ENCODE measurements at places on chromosomes 6 and 20.

DNA sequence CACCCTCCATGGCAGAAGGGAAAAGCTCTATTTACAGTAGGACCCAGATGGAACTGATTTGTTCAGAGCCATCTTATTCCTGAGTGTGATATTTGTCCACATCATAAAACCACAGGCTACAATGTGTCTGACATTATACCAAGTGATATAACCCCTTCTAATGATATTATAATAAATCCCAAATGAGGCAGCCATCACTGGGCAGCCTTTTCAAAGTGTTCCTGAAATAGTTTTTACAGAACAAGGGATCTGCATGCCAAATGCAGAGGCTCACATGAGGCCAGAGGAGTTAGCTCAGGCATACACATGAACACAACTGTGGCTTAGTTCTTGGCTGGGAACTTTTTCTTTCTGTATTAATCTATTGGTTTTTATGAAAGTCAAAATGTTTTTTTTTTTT lies 207.7 kb downstream of the MAFB start:
- DNase-seq: no peak

GRCh38 chr6:34524971-34525370 lies 31.2 kb downstream of the SPDEF start:
- no peak for DNase-seq

- no peak for DNase-seq
Measured at GRCh38 chr6:134719911-134720310, 230.0 kb downstream of the ALDH8A1 start.

- DNase-seq: peak; percentile 78
Measured at GRCh38 chr6:34414999-34415858, 10.6 kb downstream of the RPS10 start.

GRCh38 chr20:17024513-17025119 lies 202.2 kb upstream of the PCSK2 start:
- no peak for DNase-seq

GRCh38 chr20:36541227-36541767 lies at the start of gene MYL9:
MYL9 (plus strand) TSS chr20:36541519; CDS start chr20:36544885, 3,366 bp downstream.
- DNase-seq: peak; percentile 20

DNA sequence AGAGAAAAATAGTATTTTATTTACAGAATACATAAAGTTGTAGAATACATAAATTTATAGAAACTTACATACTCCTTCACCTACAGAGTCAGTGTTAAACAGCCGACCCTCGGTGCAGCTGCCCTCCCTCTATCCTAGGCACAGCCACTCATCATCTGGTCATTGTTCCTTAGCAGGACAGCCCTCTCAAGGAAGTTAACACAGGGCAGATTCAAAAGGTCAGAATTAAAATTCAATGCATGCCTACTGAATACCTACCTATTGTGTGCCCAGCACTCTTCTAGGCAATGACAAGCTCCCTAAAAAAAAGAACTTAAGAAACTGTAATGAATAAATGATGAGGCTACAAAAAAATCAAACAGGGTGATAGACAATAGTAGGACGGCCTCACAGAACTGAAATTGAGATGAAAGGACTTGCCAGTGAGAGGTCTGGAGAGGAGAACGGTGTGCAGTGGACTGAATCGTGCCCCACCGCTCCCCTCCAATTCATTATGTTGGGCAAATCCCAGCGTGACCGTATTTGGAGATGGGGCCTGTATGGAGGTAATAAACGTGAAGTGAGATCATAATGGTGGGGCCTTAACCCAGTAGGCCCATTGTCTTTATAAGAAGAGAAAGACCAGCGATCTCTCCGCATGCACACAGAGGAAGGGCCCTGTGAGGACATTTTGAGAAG lies 326.0 kb downstream of the PACRG start:
- no peak for DNase-seq

DNA sequence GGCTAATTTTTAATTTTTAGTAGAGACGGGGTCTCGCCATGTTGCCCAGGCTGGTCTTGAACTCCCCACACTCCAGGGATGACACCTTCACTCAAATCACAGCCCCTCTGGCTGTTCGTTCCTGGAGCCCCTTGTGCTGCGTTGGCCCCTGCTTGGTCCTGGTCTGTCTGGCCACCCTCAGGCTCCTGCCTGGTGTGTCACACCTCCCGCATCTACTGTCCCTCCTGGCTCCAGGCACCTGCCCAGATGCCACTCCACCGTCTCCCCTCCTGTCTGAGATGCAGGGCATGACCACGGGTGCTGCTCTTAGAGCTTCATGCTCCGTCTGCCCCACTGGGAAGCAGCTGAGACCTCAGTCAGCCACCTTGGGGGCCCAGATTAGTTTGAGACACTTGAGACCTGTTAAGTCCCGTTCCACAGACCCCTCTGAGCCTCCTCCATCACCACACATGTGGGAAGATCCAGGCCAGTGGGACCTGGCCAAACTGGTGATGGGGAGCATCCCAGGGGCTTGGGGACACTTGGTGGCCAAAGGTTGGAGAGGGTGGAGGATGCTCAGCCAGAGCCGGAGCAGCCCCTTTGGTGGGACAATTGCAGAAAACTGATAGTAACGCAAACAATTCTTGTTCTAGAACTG lies 21.9 kb upstream of the NPBWR2 start:
- DNase-seq: no peak

GRCh38 chr6:151388997-151389617 lies 2.3 kb downstream of the ZBTB2 start:
- no peak for DNase-seq

DNA sequence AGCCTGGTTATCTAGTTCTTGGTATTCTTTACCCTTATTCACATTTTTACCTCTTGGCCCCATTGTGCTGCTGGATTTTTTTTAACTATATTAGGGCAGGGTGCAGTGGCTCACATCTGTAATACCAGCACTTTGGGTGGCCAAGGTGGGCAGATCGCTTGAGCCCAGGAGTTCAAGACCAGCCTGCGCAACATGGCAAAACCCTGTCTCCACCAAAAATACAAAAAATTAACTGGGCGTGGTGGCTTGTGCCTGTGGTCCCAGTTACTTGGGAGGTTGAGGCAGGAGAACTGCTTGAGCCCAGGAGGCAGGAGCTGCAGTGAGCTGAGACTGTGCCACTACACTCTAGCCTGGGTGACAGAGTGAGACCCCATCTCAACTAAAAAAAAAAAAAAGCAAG lies 12.2 kb upstream of the TAF8 start:
- DNase-seq: no peak

GRCh38 chr6:88422831-88423230 lies 256.7 kb upstream of the CNR1 start:
- DNase-seq: no peak

DNA sequence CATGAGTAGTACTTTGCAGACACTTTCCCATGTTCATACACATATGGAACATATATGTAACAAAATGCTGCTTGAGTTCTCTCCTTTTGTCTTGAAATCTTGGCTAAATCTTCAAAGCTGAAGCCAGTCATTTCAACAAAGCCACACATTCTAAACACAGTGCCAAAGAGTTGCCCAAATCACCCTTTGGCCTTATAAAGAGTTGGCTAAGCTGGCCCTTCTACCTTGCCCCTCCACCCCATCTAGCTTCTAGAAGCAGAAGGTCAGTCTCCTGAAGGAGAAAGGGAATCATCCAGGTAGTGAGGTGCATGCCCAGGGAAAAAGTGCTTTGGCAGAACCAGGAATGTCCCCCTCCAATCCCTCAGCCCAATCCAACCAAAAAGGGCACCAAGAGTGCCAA lies 58.3 kb downstream of the ALDH8A1 start:
- no peak for DNase-seq

DNA sequence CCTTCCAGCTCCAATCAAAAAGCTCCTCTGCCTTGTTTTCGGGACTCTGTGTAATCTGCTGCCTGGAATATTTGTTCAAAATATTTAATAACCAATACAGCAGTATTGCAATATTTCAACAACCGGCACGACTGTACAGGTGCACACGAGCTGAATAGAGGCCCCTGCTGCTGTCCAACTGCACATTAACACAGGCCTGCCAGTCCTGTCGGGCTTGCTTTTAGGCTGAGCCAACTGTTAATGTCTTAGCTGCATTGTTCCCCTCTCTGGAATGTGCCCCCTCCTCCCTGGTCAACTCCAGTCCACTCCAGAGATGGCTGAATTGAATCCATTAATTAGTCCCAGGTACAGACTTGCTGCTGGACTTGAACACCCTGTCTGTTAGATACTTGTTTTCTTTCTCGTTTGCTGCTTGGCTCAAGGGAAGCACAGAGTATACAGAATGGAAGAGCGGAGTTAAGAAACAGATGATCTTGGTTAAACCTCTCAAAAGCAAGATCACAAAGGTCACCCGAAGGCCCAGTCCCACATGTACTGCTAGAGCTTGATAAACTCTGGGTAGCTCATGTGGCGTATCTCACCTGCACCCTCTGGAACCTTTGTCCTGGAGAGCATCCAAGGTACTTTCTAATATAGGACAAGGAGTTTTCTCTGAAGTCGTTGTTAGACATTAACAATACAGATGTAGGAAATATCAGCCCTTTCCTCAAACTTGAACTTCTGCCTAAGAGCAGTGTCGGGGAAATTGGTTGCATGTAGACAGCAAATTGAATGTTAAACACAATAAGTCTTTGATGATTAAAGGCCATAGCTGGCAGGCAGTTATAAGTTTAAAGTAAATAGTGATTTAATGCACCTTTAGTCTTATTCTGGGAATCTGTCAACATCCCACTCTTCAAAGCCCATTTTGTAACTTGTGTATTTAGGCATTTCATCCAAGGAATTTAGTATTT lies 31.9 kb downstream of the SHLD1 start:
- DNase-seq: no peak

DNA sequence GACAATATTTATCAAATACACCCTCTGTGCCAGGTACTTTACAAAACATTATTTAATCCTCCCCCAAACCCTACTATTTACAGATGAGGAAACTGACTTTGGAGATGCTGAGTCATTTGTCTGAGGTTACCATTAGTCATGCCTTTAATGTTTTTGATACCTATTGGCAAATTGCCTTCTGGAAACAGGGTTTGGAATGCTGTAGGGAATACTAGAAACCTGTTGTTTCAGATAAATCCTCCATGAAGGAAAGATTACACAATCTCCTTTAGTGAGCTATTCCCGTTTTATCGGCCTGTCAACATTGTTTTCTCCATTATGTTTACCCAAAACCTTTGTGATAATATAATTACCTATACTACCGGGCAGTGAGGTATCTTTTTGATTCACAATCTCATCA lies 93.6 kb upstream of the ADGRF1 start:
- DNase-seq: peak; percentile 17

DNA sequence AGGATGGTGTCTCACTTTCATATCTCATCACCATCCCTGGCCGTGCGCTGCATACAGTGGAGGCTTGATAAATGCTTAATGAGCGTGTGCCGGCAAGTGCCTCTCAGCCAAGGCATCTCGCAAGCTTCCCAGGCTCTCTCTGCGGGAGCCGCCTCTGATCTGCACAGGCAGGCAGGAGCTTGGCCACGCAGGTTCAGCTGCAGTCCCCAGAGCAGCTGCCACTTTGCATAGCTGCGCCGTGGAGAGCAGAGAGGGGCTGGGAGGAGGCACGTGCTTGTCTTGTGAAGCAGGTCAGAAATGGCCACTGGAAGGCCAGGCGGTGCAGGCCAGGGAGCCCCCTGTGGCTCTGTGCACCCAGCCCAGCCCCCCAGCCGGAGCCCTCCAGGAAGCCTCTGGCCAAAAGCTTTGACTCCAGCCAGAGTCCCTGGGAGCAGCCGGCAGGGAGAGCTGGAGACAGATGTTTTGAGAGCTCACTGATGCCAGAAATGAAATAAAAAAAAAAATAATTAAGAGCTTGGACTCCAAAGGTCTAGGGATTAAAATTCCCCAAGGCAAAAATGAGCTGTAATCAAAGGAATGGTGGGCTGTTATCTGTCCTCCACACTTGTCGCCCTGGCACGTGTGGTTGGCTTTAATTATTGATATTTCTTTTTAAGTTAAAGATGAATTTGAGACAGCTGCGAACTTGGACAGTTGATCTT lies 377.0 kb downstream of the CDH4 start:
- DNase-seq: no peak

- DNase-seq: no peak
Measured at GRCh38 chr6:161374971-161375873, 101.4 kb upstream of the AGPAT4 start.

DNA sequence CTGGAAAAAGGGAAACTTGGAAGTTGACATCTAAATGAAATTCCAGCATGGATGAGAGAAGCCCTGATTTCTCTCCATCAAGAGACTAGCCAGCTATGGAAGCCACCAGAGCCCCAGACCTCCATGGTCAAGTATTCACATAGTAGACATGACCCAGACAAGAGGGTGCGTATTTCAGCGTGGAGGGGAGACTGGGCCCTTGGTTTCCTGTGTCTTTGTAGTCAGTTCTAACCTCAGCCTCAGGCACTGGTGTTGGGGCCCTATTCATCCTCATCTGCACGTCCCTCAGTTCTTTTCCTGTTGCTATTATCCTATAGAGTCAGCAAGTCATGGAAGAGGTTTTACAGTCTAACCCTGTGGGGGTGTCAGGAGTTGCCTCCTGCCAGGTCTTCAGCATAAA lies 12.5 kb downstream of the GNL1 start:
- DNase-seq: no peak

- no peak for DNase-seq
Measured at GRCh38 chr6:43759136-43759906, 10.7 kb upstream of the VEGFA start.
